ENCODE measurements at places on chromosomes 4 and X. TPM values are rescaled to one million over a fixed set of nuclear protein-coding genes. Genes with fewer than 3 reads are reported as not detected.
A peak's percentile ranks its signal among the peaks of the same experiment; 100 is the strongest.

SSX1 gene
- total RNA-seq: not detected

PABPC5 gene
- 7.1 TPM for total RNA-seq

CORIN gene
- 0.64 TPM for total RNA-seq

NPNT gene
- 198 TPM for total RNA-seq

HSD17B13 gene
- total RNA-seq: 1.00 TPM

ARHGAP36 gene
- total RNA-seq: not detected

TAF7L gene
- not detected for total RNA-seq

DSPP gene
- not detected for total RNA-seq

MAGEA6 gene
- not detected for total RNA-seq

GRCh38 chr4:151340751-151341385 lies 15.5 kb upstream of the SH3D19 start:
- peak; percentile 55 for DNase-seq

- no peak for DNase-seq
Observed at GRCh38 chrX:105502336-105502735, 281.8 kb upstream of the TEX13A start.

DNA sequence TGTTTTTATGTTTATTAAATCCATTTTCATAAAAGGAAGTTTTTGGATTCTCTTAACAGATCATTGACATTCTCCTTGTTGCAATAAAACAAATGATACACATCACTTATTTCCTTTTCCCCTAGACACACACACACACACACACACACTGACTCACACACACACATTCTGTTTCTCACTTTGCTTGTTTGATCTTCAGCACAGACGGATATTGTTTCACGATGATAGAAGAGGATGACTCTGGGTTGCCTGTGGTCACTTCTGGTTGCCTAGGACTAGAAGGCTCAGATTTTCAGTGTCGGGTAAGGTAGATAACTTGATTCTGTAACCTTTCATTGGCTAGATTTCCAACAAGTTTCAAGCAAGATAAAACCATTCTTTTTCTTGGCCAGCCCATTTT lies 356.8 kb downstream of the BMPR1B start:
- no peak for DNase-seq

- DNase-seq: no peak
Observed at GRCh38 chr4:159143687-159144086, 40.8 kb downstream of the RAPGEF2 start.

GRCh38 chr4:138851391-138852335 lies 163.9 kb upstream of the NOCT start:
- peak; percentile 37 for DNase-seq

DNA sequence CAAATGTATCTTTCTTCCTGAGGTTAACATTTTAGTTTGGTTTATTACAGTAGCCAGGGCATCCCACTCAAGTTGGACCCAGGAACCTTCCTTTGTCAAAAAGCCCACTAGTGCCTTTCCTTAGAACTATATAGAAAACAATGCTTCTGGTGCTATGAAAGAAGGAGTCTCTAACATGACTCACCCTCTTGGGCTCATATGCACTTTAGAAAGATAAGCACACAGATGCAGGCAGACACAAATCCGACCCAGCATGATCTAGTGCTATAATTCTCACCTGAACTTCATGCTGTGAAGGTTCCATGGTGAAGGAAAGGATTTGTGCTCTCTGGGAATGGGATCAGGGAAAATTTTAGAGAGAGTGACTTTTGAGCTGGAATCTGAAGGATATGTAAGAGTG lies 289.4 kb downstream of the ANKRD50 start:
- peak; percentile 27 for DNase-seq

GRCh38 chr4:156710365-156711192 lies 261.0 kb downstream of the PDGFC start:
- no peak for DNase-seq

DNA sequence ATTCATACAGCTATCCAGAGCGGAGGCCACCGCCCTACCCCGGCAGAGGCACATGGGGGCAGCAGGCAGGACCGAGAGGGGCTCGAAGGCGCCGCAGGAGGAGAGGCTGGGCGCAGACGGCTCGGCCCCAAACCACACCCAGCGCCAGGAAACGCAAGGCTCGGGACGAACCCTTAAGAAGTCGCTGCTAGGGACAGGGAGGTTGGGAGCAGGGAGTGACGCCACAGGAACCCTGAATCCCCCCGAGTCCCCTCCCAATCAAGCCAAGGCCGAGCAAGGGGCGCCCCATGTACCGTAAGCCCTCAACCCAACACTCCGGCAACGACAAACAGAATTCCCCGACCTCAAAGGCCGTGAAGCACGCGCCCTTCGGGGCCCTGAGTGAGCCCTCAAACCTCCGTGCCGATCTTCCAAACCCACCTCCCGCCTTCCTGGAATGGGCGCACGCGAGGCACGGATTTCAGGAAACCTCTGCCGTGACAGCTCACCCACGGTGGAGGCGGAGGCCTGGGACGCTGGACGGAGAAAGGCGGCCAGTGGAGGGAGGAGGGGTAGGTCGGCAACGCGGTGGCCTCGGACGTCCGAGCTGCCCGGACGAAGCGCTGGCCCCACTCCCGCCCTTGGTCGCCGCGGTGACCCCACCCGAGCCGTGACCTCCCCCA lies 1.8 kb downstream of the ZFYVE28 start:
- DNase-seq: no peak

DNA sequence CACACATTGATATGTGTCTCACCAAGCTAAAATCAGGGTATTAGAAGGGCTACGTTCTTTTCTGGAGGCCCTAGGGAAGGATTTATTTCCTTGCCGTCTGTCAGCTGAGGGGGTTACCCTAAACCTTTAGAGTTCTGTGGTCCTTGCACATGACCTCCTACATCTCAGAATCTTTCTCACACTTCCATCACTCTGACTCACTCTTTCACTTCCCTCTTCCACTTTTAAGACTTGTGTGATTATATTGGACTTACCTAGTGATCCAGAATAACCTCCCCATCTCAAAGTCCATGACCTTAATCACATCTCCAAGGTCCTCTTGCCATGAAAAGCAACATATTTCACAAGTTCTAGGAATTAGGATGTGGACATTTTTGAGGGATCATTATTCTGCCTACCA lies 53.6 kb upstream of the FUNDC1 start:
- no peak for DNase-seq

- no peak for DNase-seq
Observed at GRCh38 chr4:2303121-2303685, 41.3 kb upstream of the MXD4 start.

Measured in hepatocyte (in vitro differentiated cells).